ENCODE measurements at places on chromosomes 3 and 15. TPM values are rescaled to one million over a fixed set of nuclear protein-coding genes. Genes with fewer than 3 reads are reported as not detected.

DNA sequence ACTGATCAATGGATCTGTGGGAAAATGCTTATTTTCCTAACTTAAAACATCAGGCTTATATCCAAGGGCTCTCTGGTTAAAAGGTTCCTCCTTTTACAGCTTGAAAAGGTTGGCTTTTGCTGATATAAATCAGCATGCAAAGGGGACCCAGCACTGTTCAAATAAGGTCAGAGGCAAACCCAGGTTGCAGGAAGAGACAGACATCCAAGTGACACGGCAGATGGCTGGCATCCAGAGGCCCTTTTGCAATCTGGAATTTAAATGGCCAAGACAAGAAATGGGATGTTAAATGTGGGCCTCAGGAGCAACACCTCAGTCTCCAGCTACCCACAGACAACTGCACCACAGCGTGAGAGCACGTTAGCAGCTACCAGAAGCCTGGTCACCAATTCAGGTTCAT is 6.3 kb downstream of the SH3BP5 start:
- peak overlapping the region; percentile 94 for H3K27ac ChIP-seq
- H3K4me3 ChIP-seq, result no peak overlapping the region
- DNase-seq, result peak; percentile 58
- no peaks in the 10 kb centered on the region for H3K27me3 ChIP-seq

- no peak overlapping the region for H3K27ac ChIP-seq
- H3K4me3 ChIP-seq, result no peak overlapping the region
- H3K4me1 ChIP-seq, result no peaks in the 10 kb centered on the region
- no peaks in the 10 kb centered on the region for H3K36me3 ChIP-seq
- no peaks in the 10 kb centered on the region for H3K27me3 ChIP-seq
- no peak for DNase-seq
These were observed 80.1 kb downstream of the CLDN1 start for GRCh38 chr3:190242147-190242546.

GRCh38 chr3:192128060-192128459 is 599.3 kb downstream of the FGF12 start:
- no peak for DNase-seq
- H3K4me3 ChIP-seq, result no peak overlapping the region
- no peaks in the 10 kb centered on the region for H3K4me1 ChIP-seq
- no peak overlapping the region for H3K27ac ChIP-seq

DNA sequence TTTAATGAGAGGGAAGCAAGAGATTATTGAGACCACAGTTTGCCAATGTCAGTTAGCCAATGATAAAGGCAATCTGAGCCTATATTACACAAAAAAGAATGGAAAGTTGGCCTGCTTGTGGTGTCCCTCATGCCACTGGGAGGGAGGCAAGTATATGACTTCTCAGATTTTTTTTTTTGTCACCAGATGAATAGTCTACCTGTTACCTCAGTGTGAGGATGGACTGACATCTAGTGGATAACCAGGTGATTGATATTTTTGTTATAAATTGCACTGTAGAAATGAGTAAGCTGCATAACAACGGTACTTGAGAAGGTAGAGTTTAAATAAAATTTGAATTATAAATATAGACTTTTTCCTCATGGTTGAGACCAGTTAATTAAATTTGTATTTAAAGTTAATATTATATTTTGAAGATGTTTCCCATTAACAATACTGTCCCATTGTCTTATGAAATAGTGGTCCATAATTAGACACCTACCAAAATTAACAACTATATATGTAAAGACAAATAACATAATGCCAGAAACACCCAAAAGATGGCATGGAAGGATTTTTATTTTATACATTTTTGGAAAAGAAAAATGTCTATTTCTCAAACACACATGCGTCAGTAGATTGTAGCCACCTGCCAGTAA is 237.8 kb upstream of the GADL1 start:
- no peak overlapping the region for H3K4me3 ChIP-seq
- no peaks in the 10 kb centered on the region for H3K4me1 ChIP-seq
- no peaks in the 10 kb centered on the region for H3K27me3 ChIP-seq
- no peaks in the 10 kb centered on the region for H3K36me3 ChIP-seq
- no peak overlapping the region for H3K27ac ChIP-seq

- no peak for DNase-seq
- H3K36me3 ChIP-seq, result no peaks in the 10 kb centered on the region
- peaks cover 65% of the 10 kb centered on the region for H3K4me1 ChIP-seq
- no peaks in the 10 kb centered on the region for H3K27me3 ChIP-seq
- no peak overlapping the region for H3K4me3 ChIP-seq
These were observed 10.4 kb downstream of the VILL start for GRCh38 chr3:38000965-38001455.

DNA sequence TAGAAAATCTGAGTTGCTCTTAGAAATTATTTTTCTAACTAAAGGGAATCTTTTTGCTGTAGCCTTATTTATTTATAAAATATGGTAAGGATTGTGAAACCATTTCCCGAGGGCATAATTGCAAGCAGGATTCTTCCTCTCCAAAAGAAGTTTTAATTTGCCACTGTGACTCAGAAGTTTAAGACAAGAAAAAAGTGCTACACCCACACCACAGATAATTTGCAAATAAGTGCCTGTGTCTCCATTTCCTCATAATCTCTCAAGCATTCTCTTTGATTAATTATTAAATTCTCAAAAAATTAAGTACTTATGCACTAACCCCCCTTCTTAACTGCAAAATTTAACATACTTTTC is 43.6 kb downstream of the RASA2 start:
- H3K27ac ChIP-seq, result no peak overlapping the region
- no peak overlapping the region for H3K4me3 ChIP-seq
- DNase-seq, result no peak
- no peaks in the 10 kb centered on the region for H3K27me3 ChIP-seq
- H3K4me1 ChIP-seq, result peaks cover 40% of the 10 kb centered on the region
- H3K36me3 ChIP-seq, result no peaks in the 10 kb centered on the region

DNA sequence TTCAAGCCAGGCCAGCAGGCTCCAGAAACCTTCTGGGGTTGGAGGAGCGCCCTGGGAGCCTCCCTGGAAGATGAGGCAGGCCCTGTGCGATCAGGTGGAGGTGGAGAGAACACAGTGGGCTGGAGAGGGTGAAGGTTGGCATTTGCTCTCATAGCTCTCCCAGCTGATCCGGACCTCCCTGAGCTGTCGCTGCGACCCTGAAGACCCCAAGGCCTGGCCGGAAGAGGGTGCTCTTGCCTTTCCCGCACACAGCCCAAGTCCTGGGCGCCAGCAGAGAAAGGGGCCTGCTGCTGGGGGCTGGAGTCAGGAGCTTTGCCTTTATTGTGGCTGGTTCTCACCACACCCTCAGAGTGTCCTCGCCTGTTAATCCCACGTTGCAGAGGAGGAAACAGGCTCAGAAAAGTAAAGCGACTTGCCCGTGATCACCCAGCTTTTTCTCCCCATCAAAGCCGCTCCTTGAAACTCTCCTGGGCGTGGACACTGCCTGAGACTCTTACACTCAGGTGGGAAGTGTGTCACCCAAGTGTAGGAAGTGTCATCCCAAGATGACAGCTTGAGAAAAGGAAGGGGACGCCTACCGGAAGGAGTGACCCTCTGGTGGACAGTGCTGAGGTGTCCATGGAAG is 8.6 kb upstream of the RPL29 start:
- no peak for DNase-seq
- no peak overlapping the region for H3K27ac ChIP-seq
- H3K36me3 ChIP-seq, result no peaks in the 10 kb centered on the region

GRCh38 chr3:25775936-25776335 is 7.3 kb downstream of the NGLY1 start:
- H3K27me3 ChIP-seq, result no peaks in the 10 kb centered on the region
- no peak for DNase-seq
- H3K27ac ChIP-seq, result no peak overlapping the region

- no peaks in the 10 kb centered on the region for H3K36me3 ChIP-seq
- H3K27me3 ChIP-seq, result no peaks in the 10 kb centered on the region
- no peak overlapping the region for H3K4me3 ChIP-seq
These were observed 84.7 kb downstream of the LINGO1 start for GRCh38 chr15:77547801-77548588.

DNA sequence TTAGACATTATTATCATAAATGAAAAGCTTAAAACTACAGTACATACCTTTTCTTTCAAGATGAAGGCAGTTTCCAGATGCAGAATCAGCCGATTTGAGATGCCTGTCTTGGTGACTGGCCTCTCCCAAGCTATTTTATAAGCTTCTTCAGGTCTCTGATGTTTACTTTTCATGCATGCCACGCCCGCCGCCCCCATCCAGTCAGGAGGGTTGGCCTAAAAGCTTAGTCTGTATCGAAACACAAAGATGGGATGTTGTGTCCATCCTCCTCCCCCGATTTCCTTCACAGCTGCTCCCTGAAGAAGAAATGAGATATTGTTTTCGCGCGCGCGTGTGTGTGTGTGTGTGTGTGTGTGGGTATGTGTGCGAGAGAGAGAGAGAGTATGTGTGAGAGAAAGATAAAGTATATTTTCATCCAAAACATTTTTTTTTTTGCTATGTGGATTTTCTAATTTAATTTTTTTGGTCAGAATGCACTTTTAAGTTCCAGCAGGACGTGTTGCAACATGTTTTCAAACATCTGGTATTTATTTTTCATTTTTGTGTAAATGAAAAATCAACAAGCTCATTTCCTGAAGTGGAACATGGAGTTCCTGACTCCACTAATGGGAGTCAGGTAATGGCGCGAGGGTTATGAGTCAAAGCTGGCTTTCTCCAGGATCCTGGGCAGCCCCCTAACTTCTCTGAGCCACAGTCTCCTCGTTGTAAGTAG is at the start of gene APOD:
TSS of gene APOD (minus strand) at position 110 of the 712 bp plus-strand sequence. CDS start 4,479 bp downstream, outside the sequence.
- H3K27me3 ChIP-seq, result no peaks in the 10 kb centered on the region
- no peaks in the 10 kb centered on the region for H3K36me3 ChIP-seq
- H3K4me3 ChIP-seq, result peak within 1 kb of the TSS; percentile 56
- peak within 1 kb of the TSS; percentile 45 for H3K27ac ChIP-seq
- peak; percentile 88 for DNase-seq
- peaks cover 6% of the 10 kb centered on the region for H3K4me1 ChIP-seq

GRCh38 chr3:78604341-78604740 is 1163.5 kb downstream of the ROBO1 start:
- DNase-seq, result no peak
- H3K36me3 ChIP-seq, result no peaks in the 10 kb centered on the region
- no peaks in the 10 kb centered on the region for H3K27me3 ChIP-seq
- no peaks in the 10 kb centered on the region for H3K4me1 ChIP-seq
- H3K27ac ChIP-seq, result no peak overlapping the region

DNA sequence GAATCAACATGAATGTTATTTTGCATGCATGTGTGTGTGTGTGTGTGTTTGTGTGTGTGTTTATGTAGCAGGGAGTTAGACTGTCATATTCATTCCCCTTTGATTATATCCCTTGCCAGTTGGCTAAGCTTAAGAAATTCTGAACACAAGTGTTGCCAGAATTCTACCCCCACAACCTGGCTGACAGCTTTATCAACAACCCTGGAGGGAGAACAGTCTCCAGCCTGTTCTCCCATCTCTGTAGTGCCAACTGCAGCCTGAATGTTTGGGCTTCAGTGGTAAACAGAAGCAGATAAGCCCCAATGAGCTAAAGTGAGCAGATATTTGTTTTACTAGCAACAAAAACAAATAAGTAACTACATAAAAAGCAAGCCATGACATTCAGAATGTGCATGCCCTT is 162.6 kb upstream of the ABI3BP start:
- H3K4me3 ChIP-seq, result no peak overlapping the region
- H3K36me3 ChIP-seq, result no peaks in the 10 kb centered on the region
- DNase-seq, result no peak
- H3K4me1 ChIP-seq, result no peaks in the 10 kb centered on the region

DNA sequence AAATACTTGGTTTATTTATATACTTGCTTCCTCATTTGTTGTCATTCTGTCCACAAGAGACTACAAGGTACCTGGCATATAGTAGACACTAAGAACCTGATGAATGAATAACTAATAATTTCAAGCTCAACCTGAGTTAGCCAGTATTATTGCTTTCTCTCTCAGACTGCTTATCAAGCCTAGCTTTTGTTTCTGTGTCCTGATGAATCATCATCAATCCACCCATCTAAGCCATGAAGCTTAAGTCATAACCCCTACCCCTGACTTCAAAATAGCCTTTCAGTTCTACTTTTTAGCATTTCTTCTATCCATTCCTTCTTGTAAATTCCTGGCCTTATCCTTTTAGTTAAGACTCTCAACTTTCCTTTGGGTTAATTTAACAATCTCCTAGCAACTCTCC is 420.8 kb downstream of the EPHA6 start:
- H3K27ac ChIP-seq, result no peak overlapping the region
- no peak for DNase-seq
- H3K36me3 ChIP-seq, result no peaks in the 10 kb centered on the region
- no peaks in the 10 kb centered on the region for H3K27me3 ChIP-seq
- H3K4me1 ChIP-seq, result no peaks in the 10 kb centered on the region

DNA sequence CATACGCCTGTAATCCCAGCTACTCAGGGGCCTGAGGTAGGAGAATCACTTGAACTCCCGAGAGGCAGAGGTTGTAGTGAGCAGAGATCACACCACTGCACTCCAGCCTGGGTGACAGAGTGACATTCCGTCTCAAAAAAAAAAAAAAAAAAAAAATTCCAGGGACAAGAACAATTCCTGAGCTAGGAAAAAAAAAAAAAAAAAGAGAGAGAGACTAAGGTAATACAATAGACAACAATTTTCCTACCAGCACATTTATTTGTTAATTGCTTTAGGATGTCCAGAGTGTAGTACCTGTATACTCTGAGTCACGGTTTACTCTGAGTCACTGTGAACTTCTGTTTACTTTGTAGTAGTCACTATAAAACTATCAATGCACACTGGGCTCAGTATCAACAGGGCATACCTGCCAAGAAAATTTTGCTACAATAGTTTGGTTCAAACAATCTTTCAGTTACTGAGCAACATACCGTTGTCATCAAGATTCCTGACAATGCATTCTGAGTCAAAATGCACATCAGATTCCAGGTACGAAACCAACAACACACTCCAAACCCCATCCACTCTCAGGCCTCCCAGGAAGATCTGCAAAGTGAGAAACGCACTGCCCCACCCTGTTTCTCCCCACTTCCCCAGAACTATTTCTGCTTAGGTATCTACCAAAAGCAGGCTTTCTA is 28.3 kb downstream of the IGF2BP2 start:
- H3K27me3 ChIP-seq, result no peaks in the 10 kb centered on the region
- no peak overlapping the region for H3K27ac ChIP-seq
- H3K4me1 ChIP-seq, result no peaks in the 10 kb centered on the region

The CLEC3B gene
- total RNA-seq, result 353 TPM

The CLDN1 gene
- total RNA-seq, result 74.7 TPM

The SNX22 gene
- 1.2 TPM for total RNA-seq

The NPAP1 gene
- not detected for total RNA-seq

The SPRED1 gene
- total RNA-seq, result 29.1 TPM

The PLD1 gene
- total RNA-seq, result 15.3 TPM

All from tibial nerve (tissue), 4 donors.